ENCODE measurements at places on chromosomes 3 and 15.

DNA sequence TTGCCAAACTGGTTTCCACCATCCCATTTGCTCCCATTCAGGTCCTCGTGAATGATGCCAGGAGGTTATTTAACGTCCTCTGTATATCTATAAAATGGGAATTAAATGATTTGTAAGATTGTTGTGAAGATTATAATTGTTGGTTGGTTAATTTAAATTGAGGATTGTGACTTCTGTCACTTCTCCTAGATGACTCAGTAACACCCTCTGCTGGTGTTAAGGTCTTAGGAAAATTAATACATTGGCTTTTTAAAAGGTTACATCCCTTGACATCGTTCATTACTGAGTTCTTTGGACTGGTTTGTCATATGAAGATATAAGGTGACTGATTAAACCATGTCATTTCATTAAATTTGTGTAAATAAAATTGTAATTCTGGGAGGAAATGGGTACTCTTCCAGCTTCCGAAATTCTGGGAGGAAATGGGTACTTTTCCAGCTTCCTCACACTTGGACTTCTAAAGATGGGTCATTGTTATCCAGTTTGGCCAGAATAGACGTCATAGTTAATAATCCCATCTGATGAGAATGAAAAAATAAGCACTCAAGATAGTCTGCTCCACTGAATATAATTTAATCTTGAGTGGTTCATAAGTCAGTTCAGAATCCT, 33.3 kb upstream of the PAQR5 start:
- DNase-seq = peak; percentile 47

GRCh38 chr3:106745344-106746168, 631.7 kb upstream of the CCDC54 start:
- DNase-seq = no peak

- DNase-seq = peak; percentile 95
These were observed 79.8 kb downstream of the RFTN1 start for GRCh38 chr3:16433701-16434151.

GRCh38 chr15:80426316-80426715, 22.1 kb downstream of the ARNT2 start:
- DNase-seq = no peak

DNA sequence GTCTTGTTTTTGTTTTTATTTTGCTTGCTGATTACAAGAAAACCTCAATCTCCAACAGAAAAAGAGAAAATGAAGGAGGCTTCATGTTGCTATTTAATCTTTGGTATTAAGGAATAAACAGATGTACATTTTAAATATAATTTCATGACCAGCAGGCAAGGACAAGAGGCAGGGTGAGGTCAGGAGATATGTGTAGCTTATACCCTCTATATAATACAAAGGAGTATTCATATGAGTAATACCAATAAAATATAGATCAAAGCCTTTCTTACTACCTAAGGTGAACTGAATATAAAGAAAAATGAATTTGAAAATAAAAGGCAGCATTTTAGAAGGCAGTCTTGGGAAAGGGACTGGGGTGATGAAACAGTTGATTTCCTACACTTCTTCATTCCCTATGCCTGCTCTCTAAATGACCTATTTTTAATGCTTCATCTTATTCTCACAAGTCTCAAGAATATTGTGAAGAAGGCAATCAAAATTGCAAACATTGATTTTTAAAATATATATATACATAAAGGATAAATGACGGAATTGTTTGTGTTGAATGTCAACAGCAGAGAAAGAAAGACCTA, 8.6 kb upstream of the CBLB start:
- DNase-seq = no peak
